ENCODE measurements at places on chromosomes 3 and 15.

GRCh38 chr3:129793319-129793718 is 100.2 kb downstream of the TMCC1 start:
- DNase-seq, result no peak

DNA sequence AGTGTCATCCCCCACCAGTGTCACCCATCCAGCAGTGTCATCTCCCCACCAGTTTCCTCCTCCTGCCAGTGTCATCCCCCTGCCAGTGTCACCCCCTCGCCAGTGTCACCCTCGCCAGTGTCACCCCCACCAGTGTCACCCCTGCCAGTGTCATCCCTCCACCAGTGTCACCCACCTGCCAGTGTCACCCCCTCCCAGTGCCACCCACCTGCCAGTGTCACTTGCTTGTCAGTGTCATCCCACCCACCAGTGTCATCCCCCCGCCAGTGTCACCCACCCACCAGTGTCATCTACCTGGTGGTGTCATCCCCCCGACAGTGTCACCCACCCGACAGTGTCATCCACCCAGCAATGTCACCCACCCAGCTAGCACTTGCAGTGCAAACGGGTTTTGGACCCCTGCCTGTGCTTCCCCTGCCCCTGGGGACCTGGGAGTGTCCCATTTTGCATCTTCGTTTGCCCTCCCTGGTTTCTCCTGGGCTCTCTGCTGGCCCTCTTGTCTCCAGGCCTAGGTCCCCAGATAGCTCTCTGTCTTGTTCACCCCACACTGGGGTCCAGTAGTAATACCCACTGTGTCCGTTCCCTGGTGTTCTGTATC is 99.8 kb upstream of the PRR20G start:
- DNase-seq, result no peak

DNA sequence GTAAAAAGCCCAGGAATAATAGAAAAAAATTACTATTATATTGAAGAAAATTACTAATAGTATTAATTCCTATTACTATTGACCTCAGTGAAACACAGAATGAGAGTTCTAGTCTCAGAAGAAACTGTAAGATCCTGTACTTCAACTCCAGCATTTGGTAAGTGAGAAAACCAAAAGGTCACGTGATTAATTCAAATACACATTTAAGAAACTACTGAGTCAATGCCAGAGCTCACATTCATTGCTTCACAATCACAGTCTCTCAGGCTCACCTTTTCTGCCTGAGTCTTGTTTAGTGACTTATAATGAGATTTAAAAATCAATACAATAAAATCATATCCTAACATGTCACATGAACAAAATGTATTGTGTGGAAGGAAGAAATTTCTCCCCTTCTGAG is 556.1 kb downstream of the FGF12 start:
- DNase-seq, result no peak

DNA sequence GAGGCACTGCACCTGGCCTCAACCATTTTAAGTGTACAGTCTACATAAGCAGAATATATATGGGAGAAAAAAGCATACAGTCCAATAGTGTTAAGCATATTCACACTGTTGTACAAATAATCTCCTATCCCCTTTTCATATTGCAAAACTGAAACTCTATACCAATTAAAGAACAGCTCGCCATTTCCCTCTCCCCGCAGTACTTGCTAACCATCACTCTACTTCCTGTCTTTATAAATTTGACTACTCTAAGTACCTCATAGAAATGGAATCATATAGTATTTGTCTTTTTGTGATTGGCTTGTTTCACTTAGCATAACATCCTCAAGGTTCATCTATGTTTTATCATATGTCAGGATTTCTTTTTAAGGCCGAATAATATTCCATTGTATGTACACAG is 21.6 kb upstream of the TASOR start:
- no peak for DNase-seq

- no peak for DNase-seq
Measured at GRCh38 chr3:180961087-180961486, 28.4 kb downstream of the DNAJC19 start.

GRCh38 chr3:145197051-145197820 is 963.7 kb downstream of the PLOD2 start:
- DNase-seq, result no peak

GRCh38 chr15:100663915-100664281 is 61.5 kb downstream of the ASB7 start:
- no peak for DNase-seq

GRCh38 chr3:175608356-175608755 is 749.2 kb downstream of the NAALADL2 start:
- DNase-seq, result no peak

GRCh38 chr3:69433969-69434325 is 48.1 kb upstream of the FRMD4B start:
- peak; percentile 29 for DNase-seq

- DNase-seq, result no peak
Measured at GRCh38 chr3:179591313-179591712, 13.1 kb downstream of the MRPL47 start.

GRCh38 chr15:76235186-76235826 is 76.0 kb downstream of the ETFA start:
- no peak for DNase-seq

GRCh38 chr15:78987556-78988360 is 42.9 kb upstream of the CTSH start:
- DNase-seq, result no peak

GRCh38 chr3:172213904-172214303 is 174.5 kb downstream of the FNDC3B start:
- no peak for DNase-seq

- DNase-seq, result no peak
Measured at GRCh38 chr3:9553948-9554513, 409 bp upstream of the LHFPL4 start.

DNA sequence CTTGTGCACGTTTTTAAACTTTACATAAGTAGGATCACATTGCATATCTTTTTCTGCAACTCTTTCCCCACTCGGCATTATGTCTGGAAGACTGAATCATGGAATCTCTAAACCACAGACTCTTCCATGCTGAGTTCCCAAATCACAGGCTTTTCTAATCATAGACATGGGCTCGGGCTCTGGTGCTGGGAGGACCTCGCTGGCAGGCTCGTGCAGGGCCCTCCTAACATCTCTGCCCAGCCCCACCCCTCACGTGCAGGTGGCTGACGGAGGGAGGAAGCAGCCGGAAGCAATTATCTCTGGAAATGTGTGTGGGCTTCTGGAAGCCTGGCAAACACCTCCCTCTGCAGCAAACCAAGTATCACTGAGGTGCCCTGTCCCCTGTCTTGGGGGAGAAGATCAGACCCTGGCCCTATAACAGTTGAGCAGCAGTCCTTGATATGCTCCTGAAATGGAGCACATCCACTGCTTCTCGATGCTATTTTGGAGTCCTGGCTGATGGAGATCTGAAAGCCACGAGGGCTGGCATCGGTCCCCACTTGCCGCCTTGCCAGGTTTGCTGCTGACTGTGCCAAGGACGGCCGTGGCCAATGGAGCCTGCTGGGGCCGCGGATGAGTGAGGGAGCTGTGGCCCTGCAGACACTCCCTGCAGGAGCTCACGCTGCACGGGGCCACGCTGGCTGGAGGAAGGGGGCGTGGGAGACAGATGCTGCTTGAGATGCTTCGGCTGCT is 4.4 kb upstream of the IQSEC1 start:
- no peak for DNase-seq

DNA sequence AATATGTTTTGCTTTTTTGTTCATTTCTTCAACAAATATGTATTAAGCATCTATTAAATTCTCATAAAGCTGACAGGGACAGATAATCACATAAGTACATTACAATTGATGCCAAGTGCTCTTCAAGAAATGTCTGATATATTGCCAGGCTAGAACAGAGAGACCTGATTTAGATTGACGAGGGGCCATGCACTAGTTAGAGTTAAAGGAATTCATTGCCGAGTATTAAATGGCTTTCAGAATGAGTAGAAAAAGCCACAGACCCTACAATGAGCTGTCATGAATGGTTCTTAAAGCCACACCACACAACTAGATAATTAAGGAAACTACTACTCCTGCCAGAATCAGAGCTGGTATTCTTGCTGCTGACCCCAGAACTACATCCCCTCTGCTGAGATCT is 250.2 kb upstream of the MME start:
- DNase-seq, result no peak

Data from T-helper 2 cell treated with Interferon-gamma antibody and Interleukin-4, amounts not matched to agents 5 μg/mL and 100 μg/mL, for 36 hours (primary cell).